Stimulated activated naive B cell treated with anti-CD40 and anti-IgM and Interleukin-4, amounts not matched to agents 10 μg/mL and 1 μg/mL and 100 μg/mL, for 72 hours (primary cell): ENCODE measurements at places on chromosomes 1 and 21.

DNA sequence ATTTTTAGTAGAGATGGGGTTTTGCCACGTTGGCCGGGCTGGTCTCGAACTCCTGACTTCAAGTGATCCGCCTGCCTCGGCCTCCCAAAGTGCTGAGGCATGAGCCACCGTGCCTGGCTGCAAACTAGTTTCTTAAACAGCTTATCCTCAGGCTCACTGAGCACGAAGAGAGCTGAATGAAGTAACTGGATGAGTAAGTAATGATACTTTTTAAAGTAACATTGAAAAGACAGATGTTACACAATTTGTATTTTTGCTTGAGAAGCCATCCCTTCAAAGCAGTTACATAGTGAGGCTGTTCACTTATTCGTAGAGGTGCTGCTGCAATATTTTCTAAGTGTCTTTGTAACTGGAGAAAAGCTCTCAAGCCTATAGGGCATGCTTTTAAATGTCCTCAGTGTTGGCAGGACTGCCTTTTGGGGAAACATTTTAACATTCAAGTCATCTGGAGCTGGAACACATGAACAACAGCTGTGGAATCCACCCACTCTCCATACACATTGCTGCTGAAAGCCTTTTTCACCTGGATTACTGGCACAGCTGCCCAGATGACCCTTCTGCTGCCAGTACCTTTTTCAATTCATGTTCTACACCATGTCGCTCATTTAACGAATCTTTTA lies 2.7 kb upstream of the YBX1 start:
- peaks cover 39% of the 10 kb centered on the region for H3K4me1 ChIP-seq
- no peak for DNase-seq
- no peak overlapping the region for H3K4me3 ChIP-seq
- H3K27ac ChIP-seq = no peak overlapping the region

- H3K4me3 ChIP-seq = no peak overlapping the region
- DNase-seq = no peak
- no peak overlapping the region for H3K27ac ChIP-seq
These were observed 20.6 kb upstream of the SAMD13 start for GRCh38 chr1:84280912-84281311.

DNA sequence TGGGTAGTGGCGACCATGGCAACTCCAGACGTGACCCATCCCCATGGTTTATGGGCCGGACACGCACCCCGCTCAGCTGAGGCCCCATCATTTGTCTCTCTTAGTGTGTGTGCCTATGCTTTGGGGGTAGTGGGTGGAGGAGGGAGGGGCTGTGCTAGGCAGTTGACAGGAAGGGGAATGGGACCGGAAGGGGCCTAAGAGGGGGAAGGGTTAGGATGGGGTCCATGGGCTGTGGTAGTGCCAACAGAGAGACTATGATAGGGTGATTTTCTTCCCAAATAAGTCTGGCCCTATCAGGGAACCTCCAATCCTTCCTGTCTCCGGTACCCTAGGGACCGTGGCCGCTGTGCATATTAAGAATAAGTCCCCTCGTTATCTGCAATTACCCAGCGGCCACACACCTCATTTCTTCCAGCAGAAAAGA lies 9.9 kb downstream of the DMAP1 start:
- H3K4me3 ChIP-seq = no peak overlapping the region
- H3K27ac ChIP-seq = peak overlapping the region; percentile 66
- peaks cover 13% of the 10 kb centered on the region for H3K36me3 ChIP-seq
- no peak for DNase-seq

DNA sequence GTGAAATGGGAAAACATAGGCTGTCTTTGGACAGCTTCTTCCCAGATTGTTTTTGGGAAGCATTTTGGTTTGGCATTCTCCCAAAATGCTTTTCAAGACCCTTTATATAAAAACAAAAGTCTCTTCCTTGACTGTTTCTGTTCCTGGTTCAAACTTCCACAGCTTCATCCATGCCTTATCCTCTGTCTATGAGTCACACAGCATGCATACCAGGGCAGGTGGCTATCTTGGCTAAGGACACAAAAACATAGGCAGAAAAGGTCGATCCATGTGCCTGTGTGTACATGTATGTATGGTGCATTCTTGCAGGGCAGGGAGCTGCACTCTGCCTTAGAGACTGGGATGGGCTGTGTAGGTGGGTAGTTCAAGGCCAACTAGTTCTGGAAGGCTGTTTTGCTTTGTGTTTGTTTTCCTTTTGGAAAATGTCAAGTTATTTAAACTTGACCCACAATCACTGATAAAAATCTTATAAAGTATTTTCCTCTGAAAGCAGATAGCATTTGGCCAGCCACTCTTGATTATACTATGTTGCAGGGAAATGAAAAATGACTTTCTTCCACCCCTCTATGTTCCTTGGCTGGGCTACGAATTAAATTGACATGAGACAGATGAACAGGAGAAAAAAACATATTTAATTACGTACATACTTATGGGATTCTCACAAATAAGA lies 437.0 kb downstream of the SIPA1L2 start:
- no peak overlapping the region for H3K4me3 ChIP-seq
- no peak overlapping the region for H3K27ac ChIP-seq
- H3K27me3 ChIP-seq = no peaks in the 10 kb centered on the region
- DNase-seq = no peak
- no peaks in the 10 kb centered on the region for H3K36me3 ChIP-seq
- H3K4me1 ChIP-seq = no peaks in the 10 kb centered on the region

GRCh38 chr1:183349201-183349711 lies 68.9 kb downstream of the NMNAT2 start:
- H3K27ac ChIP-seq = no peak overlapping the region
- H3K4me1 ChIP-seq = no peaks in the 10 kb centered on the region
- no peak overlapping the region for H3K4me3 ChIP-seq
- H3K27me3 ChIP-seq = peaks cover 19% of the 10 kb centered on the region
- DNase-seq = no peak

DNA sequence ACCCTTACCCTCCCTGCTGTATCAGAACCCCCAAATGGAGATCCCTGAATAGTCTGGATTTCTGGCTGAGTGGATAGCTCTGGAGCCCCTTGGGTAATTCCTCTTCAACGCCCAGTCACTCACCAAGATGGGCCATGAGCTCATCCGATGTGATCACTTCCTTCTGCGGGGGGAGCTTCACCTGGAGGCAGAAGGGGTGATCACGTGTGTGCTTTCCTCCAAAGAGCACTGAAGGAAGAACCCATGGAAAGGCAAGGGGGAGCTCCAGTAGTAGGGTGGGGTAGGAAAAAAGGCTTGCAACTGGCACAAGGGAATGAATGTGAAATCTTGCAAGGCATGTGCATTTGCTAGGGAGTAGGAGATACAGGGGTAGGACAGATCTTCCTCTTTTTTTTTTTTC lies 5.1 kb downstream of the MINDY1 start:
- peaks cover 17% of the 10 kb centered on the region for H3K36me3 ChIP-seq
- no peak for DNase-seq
- peaks cover 22% of the 10 kb centered on the region for H3K4me1 ChIP-seq
- H3K27ac ChIP-seq = no peak overlapping the region
- no peaks in the 10 kb centered on the region for H3K27me3 ChIP-seq
- no peak overlapping the region for H3K4me3 ChIP-seq

DNA sequence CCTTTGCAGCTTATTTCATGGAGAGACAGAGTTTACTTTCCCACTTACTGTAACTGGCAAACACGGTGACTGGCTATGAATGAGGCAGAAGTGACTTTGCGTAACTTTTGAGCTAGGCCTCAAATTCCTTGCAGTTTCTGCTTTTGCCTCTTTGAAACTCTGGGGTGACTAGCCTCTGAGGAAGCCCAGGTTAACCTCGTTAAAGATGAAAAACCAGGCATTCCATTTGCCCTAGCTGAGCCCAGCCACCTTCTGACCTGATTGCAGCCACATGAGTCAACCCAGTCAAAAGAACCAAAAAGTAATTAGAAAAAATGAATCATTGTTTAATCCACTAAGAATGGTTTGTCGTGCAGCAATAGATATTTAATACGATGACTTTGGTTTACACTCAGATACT lies 20.4 kb downstream of the PRMT6 start:
- no peaks in the 10 kb centered on the region for H3K36me3 ChIP-seq
- H3K4me3 ChIP-seq = no peak overlapping the region
- no peak for DNase-seq
- peaks cover 21% of the 10 kb centered on the region for H3K27me3 ChIP-seq
- H3K4me1 ChIP-seq = no peaks in the 10 kb centered on the region

DNA sequence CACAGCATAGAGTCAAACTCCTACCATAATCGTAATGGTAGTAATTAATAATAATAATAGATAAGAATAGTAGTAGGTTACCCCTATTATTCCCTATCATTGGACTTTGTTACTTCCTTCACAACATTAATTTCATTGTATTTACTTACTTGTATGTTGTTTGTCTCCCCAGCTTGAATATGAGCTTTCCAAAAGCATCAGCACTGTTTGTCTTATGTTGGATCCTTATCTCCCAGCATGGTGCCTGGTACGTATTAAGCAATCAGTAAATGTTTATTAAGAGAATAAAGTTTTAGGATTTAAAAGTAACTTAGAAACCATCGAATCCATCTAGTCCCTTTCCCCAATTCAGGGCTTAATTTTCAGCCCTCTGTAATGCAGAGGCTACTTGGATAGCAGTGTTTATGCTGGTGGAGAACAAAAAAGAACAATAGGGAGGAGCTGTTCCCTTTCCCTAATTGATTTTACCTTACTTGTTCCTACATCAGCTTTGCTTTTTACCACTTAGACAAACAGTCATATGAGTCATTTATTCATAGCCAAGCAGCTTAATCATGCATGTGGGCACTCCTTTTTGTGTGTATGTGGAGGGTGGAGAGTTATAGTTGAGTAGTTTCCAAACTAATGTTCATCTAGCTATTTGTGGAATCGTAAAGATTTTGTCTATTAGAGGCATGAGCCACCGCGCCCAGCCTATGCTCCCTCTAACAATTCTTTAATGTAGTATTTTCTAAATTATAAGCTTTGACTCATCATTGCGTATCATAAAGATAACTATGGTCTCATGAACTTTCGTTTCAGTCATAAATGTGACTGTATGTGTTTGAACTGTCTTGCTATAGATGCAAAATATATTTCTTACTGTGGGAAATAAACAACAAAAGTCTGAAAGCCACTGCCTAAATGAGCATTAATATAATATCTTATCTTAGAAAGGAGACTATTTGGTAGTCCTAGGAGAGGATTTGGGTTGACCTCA lies 20.9 kb upstream of the DR1 start:
- H3K27me3 ChIP-seq = no peaks in the 10 kb centered on the region
- peaks cover 20% of the 10 kb centered on the region for H3K36me3 ChIP-seq
- no peak overlapping the region for H3K4me3 ChIP-seq
- DNase-seq = no peak
- no peak overlapping the region for H3K27ac ChIP-seq

DNA sequence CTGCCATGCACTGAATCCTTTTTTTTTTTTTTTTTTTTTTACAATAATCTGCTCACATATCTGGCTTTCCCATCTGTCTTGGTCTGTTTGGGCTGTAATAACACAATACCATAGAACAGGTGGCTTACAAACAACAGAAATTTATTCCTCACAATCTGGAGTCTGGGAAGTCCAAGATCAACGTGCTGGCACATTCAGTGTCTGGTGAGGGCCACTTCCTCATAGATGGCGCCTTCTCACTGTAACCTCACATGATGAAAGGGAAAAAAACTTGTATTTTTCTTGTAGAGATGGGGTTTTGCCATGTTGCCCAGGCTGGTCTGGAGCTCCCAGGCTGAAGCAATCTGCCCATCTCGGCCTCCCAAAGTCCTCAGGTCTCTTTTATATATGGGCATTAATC lies 13.0 kb upstream of the PARP1 start:
- H3K36me3 ChIP-seq = no peaks in the 10 kb centered on the region
- no peak for DNase-seq
- H3K27ac ChIP-seq = no peak overlapping the region
- peaks cover 6% of the 10 kb centered on the region for H3K4me1 ChIP-seq
- H3K4me3 ChIP-seq = no peak overlapping the region

DNA sequence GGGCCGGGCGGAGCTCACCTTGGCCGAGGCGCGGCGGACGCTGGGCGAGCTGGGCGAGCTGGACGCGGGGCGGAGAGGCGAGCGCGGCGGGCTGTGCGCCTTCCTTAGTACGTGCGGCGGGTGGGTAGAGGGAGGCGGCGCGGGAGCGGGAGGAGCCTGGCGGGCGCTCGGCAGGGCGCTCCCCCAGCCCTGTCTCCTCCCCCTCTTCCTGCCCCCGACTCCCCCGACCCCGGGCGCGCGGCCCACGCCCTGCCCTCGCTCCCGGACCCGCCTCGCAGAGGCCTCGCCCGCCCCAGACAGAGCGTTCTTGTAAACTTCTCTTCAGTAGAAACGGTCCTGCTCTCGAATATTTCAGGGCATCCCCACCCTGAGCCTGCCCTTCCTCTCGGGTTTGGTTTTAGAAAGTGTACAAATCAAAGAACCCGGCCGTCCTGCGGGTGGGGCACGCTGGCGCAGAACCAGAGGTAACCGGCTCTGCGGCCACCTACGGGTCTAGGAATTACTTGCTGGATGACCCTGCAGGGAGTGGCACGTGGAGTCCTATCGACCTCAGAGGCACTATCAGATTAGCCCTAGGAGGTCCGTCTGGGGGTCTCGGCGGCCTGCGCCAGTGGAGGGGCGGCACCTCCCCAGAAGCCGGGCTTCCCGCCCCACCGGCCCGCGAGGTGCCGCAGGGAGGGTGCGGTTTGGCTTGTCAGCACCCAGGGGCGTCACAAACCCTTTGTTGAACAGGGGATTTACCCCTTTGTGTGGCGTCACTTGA lies at the start of gene S100A10:
Gene S100A10 (minus strand): TSS at position 126 of the 763 bp plus-strand sequence. CDS start 7,629 bp downstream, outside the sequence.
- H3K36me3 ChIP-seq = no peaks in the 10 kb centered on the region
- no peaks in the 10 kb centered on the region for H3K27me3 ChIP-seq

- H3K4me3 ChIP-seq = no peak overlapping the region
- peaks cover 41% of the 10 kb centered on the region for H3K36me3 ChIP-seq
- peaks cover 35% of the 10 kb centered on the region for H3K4me1 ChIP-seq
- H3K27me3 ChIP-seq = no peaks in the 10 kb centered on the region
- H3K27ac ChIP-seq = peak overlapping the region; percentile 72
These were observed 44.8 kb downstream of the AGPAT3 start for GRCh38 chr21:43909741-43910400.

DNA sequence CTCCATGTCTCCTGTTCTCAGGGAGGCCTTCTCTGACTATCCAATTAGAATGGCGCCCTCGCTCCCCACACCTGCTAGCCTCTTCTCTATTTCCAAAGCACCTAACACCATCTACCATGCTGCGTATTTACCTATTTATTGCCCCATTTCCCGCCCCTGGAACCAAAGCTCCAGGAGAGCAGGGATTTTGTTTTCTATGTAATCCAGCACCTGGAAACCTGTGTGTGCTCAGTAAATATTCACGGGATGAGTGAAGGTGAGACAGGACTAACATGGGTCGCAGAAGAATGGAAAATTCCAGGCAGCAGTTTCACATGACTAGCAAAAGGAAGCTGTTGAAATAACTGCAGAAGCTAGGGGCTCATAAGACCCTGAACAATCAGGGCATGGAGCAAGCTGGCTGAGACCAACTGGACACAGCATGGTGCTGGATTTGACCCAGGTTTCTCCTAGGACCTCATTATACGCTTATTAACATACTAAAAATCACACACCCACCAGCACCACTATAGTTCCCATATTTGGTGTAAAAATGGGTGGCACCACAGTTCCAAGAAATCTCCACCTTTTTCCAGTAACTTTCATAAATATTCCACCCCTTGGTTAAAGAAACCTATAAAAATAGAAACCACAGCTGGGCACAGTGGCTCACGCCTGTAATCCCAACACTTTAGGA lies 15.1 kb upstream of the TENT5B start:
- no peak overlapping the region for H3K27ac ChIP-seq
- H3K36me3 ChIP-seq = no peaks in the 10 kb centered on the region
- H3K4me3 ChIP-seq = no peak overlapping the region
- H3K27me3 ChIP-seq = peaks cover 10% of the 10 kb centered on the region

GRCh38 chr1:109327285-109327684 lies 20.5 kb upstream of the MYBPHL start:
- peaks cover under 1% of the 10 kb centered on the region for H3K27me3 ChIP-seq
- DNase-seq = no peak
- no peak overlapping the region for H3K4me3 ChIP-seq
- H3K27ac ChIP-seq = no peak overlapping the region
- H3K4me1 ChIP-seq = no peaks in the 10 kb centered on the region
